Neural crest cell (in vitro differentiated cells): ENCODE measurements at places on chromosomes 12 and 14.

- no peak for DNase-seq
Measured at GRCh38 chr12:73445658-73446324, 1091.8 kb upstream of the ATXN7L3B start.

- no peak for DNase-seq
Measured at GRCh38 chr14:69716478-69717187, 50.3 kb upstream of the SRSF5 start.

- no peak for DNase-seq
Measured at GRCh38 chr14:92924247-92924646, 1.3 kb downstream of the CHGA start.

DNA sequence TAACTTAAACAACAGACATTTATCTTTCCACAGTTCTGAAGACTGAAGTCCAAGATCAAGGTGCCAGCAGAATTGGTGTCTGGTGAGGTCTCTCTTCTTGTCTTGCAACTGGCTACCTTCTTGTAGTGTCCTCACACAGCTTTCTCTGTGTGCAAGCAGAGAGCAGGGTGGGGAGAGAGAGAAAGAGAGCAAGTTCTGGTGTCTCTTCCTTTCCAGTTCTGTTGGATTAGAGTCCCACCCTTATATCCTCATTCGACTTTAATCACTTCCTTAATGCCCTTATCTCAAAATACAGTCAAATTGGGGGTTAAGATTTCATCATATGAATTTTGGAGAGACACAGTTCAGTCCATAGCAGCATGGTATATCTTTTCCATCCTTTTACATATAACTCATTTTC is 40.8 kb downstream of the DYRK2 start:
- DNase-seq, result no peak

DNA sequence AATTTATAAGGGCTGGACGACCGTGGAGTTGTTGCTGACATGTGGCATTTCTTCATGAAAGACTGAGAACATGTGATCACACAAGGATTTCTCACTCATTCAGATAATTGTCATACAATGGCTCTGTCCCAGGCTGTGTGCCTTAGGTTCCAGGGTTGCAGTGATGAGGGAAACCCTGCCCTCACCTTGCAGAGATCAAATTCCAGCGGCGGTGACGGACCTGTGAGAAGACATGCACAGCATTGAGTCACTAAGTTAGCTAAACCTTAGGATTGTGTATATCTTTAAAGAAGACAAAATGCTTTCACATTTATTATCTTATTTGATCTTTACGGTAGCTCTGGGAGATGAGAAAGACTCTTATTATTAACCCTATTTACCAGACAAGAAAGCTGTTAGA is 1029.1 kb downstream of the BCL11B start:
- no peak for DNase-seq

GRCh38 chr14:37566811-37567371 is 28.2 kb downstream of the FOXA1 start:
- no peak for DNase-seq

DNA sequence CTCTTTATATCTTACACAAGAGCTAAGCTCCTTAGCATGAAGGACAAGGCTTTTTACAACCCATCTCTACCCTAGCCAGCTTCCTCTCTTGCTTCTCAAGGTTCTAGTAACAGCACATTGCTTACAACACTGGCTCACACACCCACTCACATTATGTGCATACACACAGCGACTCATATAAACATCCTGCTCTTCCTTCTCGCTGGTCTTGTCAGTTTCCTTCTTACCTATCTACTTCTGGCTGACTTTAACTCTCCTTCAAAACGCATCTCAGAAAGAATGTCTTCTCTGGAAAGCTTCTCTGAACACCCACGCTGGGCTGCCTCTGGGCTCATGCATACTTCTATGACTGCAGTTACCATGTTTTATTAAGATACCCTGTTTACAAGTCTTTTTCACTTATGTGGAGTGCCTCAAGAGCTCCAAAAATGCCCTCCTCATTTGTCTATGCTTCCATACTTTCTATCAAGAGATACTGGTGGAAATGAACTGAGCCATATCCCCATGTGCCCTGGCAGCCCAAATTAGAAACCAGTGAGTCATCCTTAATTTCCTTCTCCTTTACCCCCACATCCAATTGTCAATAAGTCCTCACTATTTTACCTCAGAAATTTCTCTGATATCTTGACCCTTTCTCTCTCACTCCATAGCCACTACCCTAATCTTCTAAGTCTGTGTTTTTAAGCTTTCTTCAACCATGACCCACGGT is 126.9 kb upstream of the KRAS start:
- no peak for DNase-seq

DNA sequence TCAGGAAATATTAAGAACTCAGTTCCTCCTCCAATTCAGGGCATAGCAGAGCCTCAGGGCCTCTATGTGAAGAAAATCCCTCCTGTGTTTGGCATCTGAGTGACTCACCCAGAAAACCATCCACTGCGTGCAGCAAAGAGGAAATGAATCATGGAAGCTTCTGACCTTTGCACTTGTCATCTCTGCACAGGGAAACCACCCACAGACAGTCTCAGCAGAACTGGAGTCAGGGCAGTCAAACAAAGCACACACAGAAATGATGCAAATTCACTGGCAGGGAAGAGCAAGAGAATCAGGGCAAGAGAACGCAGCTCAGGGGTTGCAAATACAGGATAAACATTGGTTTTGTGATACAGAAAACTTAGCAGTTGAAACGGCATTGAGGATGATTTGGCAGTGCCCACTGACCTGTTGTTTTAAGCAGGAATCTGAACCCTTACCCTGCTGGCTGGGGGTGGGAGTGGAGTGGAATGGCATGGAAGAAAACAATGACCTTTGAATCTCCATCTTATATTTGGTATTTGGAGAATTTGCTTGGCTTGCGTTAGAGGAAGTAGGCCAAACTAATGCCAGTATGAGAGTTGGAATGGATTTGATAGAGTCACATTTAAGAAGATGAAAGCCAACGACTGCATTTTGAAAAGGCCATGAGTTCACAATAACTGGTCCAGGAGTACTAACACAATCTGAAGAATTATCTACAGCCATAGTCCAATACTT is 53.5 kb downstream of the PHLDA1 start:
- DNase-seq, result peak; percentile 32
